ENCODE measurements at places on chromosomes 11 and 22. TPM values are rescaled to one million over a fixed set of nuclear protein-coding genes. Genes with fewer than 3 reads are reported as not detected.

The OR10A2 gene
- total RNA-seq: not detected

DNA sequence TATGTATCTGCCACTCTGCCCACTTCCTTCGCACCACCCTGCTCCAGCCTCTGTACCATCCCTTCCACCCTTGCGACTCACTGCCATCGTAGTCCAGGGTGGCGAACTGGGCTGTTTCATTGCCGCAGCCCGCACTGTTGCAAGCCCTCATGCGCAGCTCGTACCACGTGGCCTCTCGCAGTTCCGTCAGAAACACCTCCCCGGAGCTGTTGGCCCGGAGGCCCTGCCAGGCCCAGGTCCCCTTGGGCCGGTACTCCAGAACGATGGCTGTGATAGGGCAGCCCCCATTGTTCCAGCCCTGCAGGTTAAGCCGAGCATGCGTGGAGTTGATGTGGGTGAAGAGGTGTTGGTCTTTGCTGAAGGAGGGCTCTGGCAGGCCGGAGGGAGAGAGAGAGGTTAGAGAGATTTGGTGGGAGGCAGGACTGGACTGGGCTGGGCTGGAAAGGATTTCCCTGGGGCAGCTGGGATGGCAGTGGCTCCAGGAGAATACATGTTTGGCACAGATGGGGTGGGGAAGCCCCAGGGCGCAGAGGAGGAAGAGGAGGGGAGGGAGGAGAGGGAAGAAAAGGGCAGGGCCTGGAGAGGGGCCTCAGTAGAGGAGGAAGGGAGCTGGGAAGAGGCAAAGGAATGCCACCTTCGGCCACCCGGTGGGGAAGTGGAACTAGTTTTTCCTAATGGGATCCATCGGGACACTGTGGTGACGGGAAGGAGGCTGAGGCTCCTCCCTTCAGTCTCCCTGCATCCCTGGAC, 109.6 kb downstream of the CEP164 start:
- no peak for DNase-seq

DNA sequence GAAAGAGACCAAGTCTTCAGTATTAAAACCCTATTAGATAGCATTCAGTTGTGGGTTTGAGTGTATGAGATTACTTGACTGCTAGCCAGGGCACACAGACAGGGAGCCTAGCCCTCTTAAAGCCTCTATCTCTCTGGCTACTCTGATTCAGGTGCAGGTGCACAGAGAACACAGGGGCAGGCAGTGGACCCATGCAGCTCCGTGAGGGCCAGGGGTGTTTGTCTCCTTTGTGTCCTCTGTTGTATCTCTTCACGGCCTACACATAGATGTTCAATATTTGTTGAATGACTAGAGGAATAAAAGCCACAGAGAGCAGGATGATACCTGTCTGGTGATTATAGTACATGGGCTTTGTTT, 21.5 kb upstream of the AIFM3 start:
- no peak for DNase-seq

- DNase-seq: no peak
Observed at GRCh38 chr22:31530823-31531195, 34.5 kb downstream of the SFI1 start.

- DNase-seq: no peak
Observed at GRCh38 chr11:32172041-32172847, 81.4 kb downstream of the RCN1 start.

The C22orf31 gene
- not detected for total RNA-seq

- peak; percentile 32 for DNase-seq
Observed at GRCh38 chr11:31240340-31240904, 129.1 kb downstream of the DCDC1 start.

DNA sequence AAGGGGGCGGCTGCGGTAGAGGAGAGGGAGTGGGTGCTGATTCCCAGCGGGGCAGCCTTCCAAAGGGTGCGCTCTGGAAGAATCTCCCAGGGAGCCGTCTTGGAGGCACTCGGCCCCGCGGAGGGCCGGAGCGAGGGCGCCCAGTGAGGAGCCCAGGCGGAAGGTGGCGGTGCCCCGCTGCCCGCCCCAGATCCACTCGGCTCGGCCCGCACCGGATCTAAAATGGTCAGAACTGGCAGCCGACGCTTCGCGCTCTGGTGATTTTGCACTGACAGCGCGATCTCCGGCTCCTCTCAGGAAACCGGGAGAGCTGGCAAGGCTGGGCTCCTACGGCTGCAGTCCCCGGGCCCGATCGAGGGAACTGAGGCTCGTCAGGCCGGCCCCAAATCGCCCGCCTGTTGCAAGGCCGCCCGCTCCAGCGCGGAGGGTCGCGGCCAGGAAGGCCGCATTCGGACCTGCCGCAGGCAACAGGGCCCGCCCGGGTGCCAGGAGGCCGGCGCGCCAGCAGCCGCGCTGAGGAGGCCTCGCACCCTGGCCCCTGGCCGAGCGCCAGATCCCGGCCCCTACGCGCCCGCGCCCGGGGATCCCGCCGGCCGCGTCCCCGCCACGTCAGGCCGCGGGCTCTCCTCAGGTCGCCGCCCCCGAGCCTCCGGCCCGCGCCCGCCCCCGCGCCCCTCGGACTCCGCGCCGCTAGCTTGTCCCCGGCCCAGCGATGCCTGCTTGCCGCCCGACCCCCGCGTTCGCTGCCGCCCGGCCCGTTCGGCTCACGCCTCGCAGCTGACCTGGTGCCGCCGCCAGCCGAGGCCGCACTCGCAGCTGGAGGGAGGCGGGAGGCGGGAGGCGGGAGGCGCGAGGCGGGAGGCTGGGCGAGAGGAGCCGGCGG, at the start of gene KLHL22:
Gene KLHL22 (minus strand): TSS at position 818 of the 883 bp plus-strand sequence. CDS start 6,584 bp downstream, outside the sequence.
- peak; percentile 73 for DNase-seq

DNA sequence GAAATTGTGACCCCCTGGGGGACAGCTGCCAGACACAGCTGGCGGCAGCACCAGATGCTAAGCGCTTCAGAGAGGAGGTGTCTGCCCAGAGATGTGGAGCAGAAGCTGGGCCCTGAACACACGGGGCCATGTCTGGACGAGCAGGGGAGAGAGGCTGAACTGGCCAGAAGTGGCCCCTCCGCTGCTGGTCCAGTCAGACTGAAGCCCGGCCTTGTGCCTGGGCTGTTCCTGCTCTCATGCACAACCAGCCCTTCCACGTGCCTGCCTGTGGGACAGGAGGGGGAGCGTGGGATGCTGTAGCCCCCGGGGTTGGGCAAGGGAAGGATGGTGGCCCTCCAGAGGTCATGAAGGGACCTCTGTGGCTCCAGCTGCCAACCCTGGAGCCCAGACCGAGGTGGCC, 1.8 kb downstream of the ADM2 start:
- no peak for DNase-seq

GRCh38 chr22:44648821-44649565, 53.0 kb upstream of the PRR5 start:
- DNase-seq: peak; percentile 58

GRCh38 chr11:2711161-2711560, 11.4 kb upstream of the KCNQ1OT1 start:
- DNase-seq: no peak

The AQP11 gene
- total RNA-seq: 1.5 TPM

- DNase-seq: peak; percentile 53
Observed at GRCh38 chr11:62245271-62245753, 3.3 kb downstream of the SCGB1D2 start.

The ESAM gene
- total RNA-seq: 0.16 TPM

- no peak for DNase-seq
Observed at GRCh38 chr11:416051-416756, 1.4 kb upstream of the SIGIRR start.

Measured in SJCRH30 (cell line).